ENCODE measurements at places on chromosomes 4 and X.
A peak's percentile ranks its signal among the peaks of the same experiment; 100 is the strongest.

DNA sequence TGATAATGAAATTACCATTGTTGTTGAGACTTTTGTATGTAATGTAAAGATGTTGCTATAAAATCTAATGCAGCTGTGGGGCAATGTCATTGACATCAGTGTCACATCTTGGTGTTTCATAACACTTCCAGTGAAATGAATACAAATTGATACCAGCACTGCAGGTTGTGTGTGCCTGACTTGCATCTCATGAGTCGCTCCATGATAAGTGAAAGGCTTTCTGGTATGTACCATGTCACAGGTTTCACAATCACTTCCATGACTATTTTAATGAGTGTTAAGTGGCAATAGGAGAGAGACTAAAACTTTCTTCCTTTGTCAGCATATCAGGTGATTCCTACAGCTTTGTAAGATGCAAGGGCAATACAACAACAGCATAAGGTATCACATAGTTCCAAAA lies 94.4 kb downstream of the ABCB7 start:
- DNase-seq, result no peak

GRCh38 chrX:7059214-7059838 lies 88.2 kb upstream of the STS start:
- DNase-seq, result no peak

DNA sequence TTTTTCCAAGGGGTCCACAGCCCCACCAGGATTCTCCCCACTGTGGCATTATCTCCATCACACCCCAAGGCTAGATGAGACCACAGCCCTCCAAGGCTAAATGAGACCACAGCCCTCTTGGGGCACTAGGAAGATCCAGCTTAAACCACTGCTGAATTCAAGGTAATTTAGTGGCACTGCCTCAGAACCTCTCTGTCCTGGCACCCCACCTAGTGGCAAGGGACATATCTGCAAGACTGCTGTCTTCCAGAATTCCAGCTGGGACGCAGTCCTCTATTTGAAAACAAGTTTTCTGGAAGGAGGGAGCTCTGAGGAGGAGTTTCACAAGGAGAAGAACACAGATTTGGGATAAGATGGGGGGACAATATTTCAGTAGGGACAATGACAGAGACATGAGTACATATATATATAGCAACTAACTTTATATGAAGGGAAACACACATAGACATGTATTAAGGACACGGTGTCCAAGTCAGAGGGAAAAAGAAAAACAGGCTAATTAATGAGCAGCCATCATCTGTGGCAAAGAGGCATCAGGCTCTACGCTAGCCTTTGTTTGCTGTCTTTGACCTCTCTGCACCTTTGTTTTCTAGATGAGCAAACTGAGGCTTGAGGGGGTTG lies 9.3 kb downstream of the CETN2 start:
- no peak for DNase-seq

DNA sequence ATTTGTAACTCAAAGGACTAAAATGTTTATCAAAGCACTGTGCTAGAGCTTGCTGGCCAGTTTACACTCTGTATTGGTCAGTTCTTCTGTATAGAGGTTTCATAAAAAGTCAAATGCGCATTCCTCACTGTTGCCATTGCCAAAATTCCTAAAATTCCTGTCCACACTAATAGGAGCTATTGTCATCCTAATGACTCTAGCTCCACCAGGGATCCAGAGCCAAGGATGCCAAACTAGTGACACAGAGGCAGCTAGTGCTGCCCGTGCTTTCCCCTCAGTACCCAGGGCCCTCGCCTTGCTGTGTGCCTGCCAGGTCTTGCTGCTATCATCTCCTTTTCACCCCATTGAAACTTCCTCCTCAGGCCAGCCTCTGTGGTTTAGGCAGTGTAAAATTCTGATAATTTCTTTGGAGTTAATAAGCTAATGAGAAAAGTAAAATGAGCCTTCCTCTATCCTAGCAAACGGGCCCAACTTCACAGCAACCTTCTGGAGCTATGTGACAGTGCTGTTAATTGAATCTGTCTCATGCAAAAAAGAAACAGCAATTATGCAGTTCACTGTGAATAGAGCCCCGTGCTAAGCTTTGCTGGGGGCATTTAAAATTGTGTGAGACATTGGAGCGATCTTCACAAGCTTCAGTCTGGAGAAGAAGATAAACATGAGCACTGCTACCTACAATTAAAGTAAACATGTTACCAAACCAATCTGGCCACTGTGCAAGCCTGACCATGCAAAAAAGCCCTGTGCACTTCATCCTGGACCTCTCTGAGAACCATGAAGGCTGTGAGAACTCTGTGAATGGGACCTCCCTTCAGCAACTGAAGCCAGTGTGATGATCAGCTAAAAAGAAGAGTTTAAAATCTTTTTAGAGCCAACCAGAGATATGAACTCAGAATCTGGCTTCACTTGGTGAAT lies 43.1 kb upstream of the FGF2 start:
- no peak for DNase-seq

DNA sequence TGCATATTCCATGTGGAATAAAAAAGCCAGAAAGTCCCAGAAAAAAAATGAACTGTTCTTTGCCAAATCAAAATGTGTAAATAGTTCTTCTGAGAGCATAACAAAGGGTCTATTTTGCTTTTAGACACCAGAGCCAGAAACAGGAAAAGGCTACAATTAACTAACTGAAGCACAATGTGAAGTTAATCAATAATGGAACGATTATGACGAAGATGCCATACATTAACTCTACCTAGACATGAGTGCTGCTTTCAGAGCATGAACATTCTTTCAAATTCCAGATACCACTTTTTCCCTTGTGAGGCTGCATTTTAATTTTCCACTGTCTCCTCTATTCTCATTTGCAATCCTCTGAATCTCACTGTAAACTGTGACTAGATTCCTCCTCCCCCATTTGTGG lies 48.7 kb upstream of the PHOX2B start:
- no peak for DNase-seq

GRCh38 chrX:333611-334311 lies 15.2 kb upstream of the GTPBP6 start:
- no peak for DNase-seq

GRCh38 chr4:101239665-101240064 lies 107.7 kb downstream of the PPP3CA start:
- DNase-seq, result no peak

DNA sequence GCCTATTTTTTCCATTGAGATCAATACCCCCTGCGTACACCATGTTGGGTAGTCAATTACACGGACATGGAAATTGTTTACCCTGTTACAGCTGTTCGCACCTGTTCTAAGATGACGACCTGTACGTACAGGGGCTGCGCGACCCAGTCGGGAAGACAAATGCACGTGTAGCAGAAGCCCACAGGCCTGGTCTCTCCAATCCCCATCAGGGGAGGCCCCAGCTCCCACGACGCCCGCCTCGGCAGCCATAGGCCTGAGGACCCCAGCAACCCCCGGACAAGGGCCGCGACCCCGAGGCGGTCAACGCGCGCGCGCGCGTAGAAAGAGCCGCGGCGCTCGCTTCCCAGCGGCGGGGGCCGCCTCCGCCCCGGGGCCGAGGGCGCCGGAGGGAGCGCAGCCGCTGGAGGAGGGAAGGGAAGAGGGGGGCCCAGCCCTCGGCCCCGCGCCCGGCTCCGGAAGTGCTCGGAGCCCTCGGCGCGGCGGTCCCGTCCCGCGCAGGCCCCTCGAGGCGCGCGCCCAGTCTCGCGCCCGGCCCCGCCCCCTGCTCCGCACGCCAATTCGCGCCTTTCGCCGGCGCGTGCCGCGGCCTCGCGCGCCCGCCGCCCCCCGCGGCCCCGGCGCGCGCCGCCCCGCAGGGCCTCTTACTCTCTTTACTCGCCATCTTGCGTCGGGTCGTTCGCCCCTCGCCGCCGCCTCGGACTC lies 618 bp downstream of the RBBP7 start:
- DNase-seq, result peak; percentile 16

Data from activated CD8-positive, alpha-beta memory T cell treated with anti-CD3 and anti-CD28 coated beads for 4 hours (primary cell).